ENCODE measurements at places on chromosomes 12 and 14.

DNA sequence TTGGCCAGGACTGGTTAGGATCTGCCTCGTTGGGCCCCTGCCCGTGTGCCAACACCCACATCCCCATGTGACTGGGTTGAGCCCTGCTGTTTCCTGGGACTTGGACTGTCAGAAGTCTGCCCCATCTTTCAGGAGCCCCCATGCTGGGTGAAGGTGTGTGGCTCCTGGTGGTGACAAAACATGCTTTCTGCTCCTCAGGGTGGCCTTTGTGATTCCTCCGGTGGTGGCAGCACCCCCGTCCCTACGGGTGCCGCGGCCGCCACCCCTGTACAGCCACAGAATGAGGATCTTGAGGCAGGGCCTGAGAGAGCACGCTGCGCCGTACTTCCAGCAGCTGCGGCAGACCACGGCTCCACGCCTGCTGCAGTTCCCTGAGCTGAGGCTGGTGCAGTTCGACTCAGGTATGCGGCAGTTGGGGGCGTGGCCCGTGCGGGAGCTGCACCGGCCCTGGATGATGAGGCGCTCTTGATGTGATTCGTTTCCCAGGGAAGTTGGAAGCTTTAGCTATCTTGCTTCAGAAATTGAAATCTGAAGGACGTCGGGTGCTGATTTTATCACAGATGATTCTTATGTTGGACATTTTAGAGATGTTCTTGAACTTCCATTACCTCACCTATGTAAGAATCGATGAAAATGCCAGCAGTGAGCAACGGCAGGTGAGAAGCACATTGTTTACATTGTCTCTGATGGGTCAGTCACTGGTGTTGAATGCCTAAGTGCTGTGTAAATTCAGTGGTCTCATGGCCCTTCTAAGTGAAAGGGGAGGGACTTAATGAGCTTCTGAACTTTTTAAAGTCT is 80.0 kb downstream of the EP400 start:
- no peak for DNase-seq

DNA sequence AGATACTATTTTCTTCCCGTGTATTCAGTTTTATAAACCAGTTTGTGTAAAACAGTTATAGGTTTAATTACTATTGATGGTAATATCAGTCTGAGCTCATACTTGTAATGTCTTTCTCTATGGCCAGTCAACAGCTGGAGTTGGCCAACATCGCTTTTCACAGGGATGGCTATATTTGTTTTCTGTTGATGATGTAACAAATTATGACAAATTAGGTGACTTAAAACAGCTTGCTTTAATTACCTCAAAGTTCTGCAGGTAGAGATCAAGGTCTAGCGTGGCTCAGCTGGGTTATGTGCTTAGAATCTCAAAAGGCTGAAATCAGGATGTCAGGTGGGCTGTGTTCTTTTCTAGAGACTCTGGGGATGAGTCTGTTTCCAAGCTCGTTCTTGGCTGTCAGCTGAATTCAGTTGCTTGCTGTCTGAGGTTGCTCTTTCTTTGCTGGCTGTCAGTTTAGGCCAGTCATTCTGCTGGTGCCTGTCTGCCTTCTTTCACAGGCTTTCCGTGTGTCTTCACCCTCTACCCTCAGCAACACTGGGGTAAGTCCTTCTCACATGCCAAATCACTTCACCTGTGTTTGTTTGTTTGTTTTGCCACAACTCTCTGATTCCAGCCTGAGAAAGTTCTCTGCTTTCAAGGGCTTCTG is 370.2 kb upstream of the E2F7 start:
- DNase-seq = no peak

- no peak for DNase-seq
These were observed 4.1 kb downstream of the CLEC2B start for GRCh38 chr12:9864913-9865675.

- DNase-seq = no peak
These were observed 37.6 kb upstream of the TSPAN8 start for GRCh38 chr12:71195338-71195896.

- DNase-seq = no peak
These were observed 47.6 kb downstream of the MYBPC1 start for GRCh38 chr12:101642115-101643067.

DNA sequence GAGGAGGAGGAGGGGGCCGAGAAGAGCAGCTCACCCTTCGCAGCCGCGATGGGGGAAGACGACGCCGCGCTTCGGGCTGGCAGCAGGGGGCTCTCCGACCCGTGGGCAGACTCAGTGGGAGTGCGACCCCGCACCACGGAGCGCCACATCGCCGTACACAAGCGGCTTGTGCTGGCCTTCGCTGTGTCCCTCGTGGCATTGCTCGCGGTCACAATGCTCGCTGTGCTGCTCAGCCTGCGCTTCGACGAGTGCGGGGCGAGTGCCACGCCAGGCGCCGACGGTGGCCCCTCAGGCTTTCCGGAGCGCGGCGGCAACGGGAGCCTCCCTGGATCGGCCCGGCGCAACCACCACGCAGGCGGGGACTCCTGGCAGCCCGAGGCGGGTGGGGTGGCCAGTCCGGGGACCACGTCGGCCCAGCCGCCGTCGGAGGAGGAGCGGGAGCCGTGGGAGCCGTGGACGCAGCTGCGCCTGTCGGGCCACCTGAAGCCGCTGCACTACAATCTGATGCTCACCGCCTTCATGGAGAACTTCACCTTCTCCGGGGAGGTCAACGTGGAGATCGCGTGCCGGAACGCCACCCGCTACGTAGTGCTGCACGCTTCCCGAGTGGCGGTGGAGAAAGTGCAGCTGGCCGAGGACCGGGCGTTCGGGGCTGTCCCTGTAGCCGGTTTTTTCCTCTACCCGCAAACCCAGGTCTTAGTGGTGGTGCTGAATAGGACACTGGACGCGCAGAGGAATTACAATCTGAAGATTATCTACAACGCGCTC is 745 bp downstream of the TRHDE start:
- DNase-seq = no peak

- no peak for DNase-seq
These were observed 10.8 kb upstream of the GYS2 start for GRCh38 chr12:21615431-21615830.

DNA sequence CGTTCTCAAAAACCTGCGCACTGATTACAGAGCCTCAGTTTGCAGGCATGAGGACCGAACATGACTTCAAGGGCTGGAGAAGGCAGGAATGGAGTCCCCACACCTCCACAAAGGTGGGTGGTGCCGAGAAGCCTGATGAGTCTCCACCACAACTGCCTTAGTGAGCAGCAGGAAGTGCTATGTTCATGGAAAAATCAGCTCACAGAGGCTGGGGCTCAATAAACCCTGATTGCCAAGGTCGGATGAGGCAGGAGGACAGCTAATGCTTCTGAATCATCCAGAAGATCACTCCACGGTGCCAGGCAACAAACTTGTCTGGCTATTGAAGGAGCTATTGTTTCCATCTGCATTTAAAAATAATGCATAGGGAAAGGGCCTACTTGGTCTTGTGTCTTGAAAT is 31.1 kb downstream of the APPL2 start:
- DNase-seq = no peak

- DNase-seq = no peak
These were observed 3.2 kb downstream of the STAB2 start for GRCh38 chr12:103590271-103590670.

DNA sequence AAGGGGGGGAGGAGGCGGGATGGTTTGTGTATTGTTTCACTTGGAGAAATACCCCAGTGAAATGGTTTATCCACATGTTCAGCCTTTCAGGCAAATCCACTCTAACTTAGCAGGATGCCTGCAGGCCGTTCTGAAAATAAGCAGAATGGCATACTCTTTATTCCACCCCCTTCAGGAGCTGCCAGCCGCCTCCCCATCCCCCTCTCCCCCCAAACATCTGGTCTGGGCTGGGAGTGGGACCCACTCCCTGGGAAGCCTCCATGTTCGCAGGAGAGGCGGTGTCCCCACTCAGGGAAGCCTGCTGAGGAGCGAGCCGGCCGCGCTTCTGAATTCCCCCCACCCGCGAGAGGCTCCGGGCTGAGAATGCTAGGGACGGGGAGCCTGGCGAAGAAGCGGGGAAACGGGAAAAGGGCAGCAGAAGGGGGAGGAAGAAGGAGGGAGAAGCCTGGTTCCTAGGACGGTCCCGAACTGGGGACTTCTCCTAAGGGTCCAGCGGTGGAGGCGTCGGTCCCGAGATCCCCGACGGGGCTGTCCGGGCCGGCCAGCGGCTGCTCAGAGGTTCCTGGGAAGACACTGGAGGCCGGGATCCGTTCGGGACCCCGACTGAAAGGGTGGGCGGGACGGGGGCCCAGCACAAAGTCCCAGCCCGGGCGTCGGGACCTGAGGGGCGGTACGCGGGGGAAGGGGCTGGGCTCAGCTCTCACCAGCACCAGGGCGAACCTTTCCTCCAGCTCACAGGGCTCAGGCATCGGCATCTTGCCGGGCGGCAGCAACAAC is 666 bp downstream of the FMNL3 start:
- peak; percentile 2 for DNase-seq

DNA sequence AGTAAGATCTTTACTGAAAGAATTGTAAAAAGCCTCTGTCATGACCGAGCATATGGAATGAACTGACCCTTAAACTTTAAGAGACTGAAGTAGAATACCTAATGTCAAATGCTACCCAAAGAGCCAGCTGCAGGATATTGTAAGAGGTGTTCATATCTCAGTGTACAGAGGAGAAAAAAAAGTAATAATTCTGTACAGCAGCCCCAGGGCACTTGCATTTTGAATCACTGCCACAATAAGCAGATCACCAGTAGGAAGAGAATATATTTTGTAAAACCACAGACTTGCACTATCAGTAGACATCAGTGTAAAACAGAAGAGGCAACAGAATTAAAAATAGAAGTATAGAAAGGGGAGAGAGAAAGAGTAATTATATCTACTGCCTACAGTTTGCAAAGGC is 162.6 kb downstream of the PPFIA2 start:
- no peak for DNase-seq

GRCh38 chr12:104285740-104286515 is 17.6 kb upstream of the EID3 start:
- no peak for DNase-seq

GRCh38 chr12:88371416-88372183 is 208.7 kb downstream of the KITLG start:
- no peak for DNase-seq

- no peak for DNase-seq
These were observed 25.8 kb downstream of the KCNK10 start for GRCh38 chr14:88297306-88297705.

DNA sequence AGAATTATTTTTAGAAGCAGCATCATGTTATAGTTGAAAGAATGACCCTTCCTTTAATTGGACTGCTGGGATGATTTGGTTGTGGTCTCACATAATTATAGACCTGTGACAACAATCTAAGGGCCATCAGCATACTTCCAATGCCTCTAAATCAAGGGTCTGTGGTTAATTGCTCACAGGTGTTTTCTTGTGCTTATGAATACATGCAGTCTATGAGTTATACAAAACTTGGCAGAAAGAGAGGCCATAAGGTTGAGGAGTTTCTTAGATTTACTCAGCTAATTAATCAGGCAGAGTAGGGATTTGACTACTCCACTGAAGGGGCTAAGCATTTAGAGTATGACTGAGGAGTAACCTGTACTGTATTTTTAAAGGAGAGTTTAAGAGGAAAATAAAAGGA is 37.0 kb upstream of the FRMD6 start:
- DNase-seq = no peak

DNA sequence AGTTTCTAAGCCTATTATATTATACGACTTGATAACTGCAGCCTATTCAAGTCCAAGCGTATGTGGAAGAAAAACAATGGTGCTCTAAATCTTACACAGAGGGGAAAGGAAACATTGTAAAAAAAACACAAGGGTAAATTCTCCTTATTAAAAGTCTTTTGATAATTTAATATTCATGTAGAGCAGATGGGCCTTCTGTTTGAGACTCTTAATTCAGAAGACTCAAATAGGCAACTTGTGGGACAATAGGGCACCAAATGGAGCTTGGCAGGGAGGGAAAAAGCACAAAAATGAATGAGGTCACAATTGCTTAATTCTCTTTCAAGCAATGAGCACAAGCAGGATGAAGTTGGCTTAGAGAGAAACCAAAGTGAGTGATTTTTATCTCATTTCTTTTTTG is 159.4 kb downstream of the NELL2 start:
- no peak for DNase-seq

- DNase-seq = no peak
These were observed 5.7 kb upstream of the DNAAF2 start for GRCh38 chr14:49640540-49641417.

DNA sequence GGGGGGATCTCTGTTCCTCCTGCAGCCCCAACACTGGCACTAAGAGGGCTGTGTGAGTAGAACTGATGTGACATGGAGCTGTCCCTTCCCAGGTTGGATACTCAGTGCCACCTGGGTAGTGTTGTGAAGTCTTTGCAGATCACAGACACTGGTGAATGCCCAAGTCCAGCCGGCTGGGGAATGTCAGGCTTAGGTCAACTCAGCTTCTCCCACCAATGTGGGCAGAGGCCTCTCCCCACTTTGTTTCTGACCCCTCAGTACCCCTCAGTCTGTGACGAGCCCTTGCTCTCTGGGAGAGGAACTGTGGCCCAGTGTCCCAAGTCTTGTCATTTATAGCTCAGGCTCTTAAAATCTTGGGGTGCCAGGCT is 11.3 kb downstream of the SLC25A29 start:
- DNase-seq = no peak

GRCh38 chr12:4046495-4046840 is 173.3 kb upstream of the PARP11 start:
- no peak for DNase-seq

GRCh38 chr12:9372202-9372601 is 164.0 kb upstream of the PZP start:
- DNase-seq = no peak

DNA sequence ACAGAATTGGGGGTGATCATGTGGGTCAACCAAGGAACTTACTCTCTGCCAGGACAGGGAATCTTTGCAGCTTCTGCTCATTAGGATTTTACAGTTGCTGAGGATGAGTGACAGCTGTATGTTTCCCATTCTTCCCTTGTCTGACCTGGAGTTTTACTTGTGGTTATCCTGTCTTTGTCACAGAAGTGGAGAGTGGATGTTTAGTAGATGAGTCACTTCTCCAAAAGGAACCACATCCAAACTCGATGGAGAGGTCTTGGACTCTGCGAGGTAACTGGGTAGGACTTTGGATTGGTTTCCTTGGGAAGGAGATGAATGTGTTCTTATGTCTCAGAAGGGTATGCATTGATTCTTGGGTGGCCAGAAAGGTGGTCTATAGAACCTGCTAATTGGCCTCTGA is 53.8 kb upstream of the USP44 start:
- DNase-seq = no peak

GRCh38 chr12:94100990-94101737 is 47.2 kb upstream of the PLXNC1 start:
- DNase-seq = peak; percentile 73

- peak; percentile 78 for DNase-seq
These were observed at the start of gene KCNH3 for GRCh38 chr12:49538510-49539403. Gene KCNH3, plus strand, starts transcription at chr12:49539030. Its CDS starts 387 bp downstream, at chr12:49539417.

GRCh38 chr14:99476864-99477263 is 3.8 kb downstream of the SETD3 start:
- DNase-seq = no peak
